HCEC 1CT (cell line): ENCODE measurements at places on chromosomes 5 and 9.

DNA sequence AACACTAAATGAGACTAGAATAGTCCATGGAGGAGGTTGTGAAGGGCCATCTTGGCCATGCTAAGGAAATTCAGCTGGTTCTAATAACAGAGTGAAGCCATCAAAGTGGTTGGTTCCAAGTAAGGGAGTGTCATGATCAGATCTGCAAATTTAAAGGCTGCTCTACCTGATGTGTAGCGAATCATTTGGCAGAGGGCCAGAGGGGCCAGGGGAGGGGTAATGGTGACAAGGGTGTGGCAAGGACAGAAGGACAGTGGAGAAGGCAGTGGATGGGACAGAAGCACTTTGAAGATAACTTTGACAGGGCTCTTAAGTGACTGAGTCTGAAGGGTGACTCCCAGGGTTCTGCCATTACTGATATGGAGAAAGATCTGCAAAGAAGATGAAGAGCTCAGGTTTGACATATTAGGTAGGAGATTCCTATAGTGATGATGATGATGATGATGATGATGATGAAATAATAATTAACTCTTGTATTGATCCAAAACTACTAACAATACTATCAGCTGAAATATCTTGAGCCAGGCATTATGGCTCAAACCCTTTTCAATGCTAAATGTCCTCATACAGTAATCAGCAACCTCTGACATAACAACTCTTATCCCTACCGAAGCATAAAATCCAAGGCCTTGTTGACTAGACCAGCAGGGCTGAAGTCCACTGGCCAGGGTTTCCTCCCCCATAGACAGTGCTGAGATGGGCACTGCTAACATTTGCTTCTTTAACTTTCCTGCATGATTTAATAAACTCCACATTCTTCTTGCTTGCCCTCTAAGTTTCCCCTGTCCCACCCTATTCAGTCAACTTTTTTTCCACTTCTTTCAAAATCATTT, 20.0 kb downstream of the KIAA1191 start:
- DNase-seq, result no peak

DNA sequence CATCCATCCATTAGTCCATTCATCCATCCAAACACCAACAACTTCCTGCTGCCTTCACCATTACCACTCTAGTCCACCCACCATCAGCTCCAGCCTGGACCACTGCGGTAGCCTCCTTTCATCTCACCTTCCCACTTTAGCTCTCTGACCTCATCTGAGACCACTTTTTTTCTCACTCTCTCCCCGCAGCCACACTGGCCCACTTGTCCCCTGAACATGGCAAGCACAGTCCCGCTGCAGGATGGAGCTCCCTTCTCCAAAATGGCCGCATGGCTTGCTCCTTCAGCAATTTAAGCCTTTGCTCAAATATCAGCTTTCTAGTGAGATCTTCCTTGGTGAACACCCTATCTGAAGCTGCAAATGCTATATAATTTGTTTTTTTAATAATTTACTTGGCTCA, 11.1 kb downstream of the CSF1R start:
- no peak for DNase-seq

- DNase-seq, result peak; percentile 16
These were observed 556.1 kb downstream of the CDH9 start for GRCh38 chr5:26482076-26482809.

GRCh38 chr9:130041648-130042405, 1.2 kb downstream of the FNBP1 start:
- DNase-seq, result no peak

GRCh38 chr9:33320568-33321261, 30.4 kb downstream of the NFX1 start:
- DNase-seq, result peak; percentile 98

GRCh38 chr5:13251623-13252376, 692.7 kb downstream of the DNAH5 start:
- peak; percentile 87 for DNase-seq
